ENCODE measurements at places on chromosomes 6 and 20.
A peak's percentile ranks its signal among the peaks of the same experiment; 100 is the strongest.

GRCh38 chr6:132675749-132676148, 16.8 kb upstream of the TAAR1 start:
- no peak for DNase-seq

DNA sequence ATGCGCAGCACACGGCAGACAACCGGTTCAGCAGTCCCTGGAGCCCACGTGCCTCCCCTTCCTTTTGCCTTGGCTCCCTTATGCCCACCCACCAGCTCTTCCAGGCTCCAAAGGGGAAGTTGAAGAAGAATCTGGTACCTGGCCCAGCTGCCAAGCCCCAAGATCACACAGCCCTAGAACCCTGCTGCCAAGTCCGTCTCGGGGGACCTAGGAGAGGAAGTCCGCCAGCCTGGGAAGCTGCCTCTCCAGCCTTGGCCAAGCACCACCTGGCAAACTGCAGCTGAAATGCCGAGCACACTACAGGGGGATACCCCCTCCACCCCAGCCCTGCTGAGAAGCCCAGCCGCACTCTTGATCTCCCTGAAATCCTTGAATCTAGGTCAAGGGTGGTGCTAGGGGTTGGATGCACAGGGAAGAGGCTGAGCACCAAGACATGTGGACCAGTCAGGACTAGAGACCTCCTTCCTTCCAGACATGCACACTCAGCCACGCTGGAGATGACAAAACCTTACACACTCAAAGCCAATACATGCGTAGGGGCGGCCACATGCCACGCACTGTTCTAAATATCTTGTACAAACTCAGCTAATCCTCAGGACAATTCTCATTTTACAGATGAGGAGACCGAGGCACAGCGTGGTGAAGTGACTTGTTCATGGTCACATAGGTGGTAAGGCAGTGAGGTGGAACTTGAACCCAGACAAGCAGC, 124.1 kb downstream of the PREX1 start:
- DNase-seq, result no peak

GRCh38 chr20:37539424-37539823, 11.7 kb upstream of the BLCAP start:
- no peak for DNase-seq

GRCh38 chr20:51740838-51741237, 27.4 kb downstream of the ATP9A start:
- DNase-seq, result no peak

- peak; percentile 32 for DNase-seq
Measured at GRCh38 chr6:18415671-18416340, 28.7 kb downstream of the RNF144B start.

- no peak for DNase-seq
Measured at GRCh38 chr20:47325242-47325641, 31.3 kb downstream of the ZMYND8 start.

DNA sequence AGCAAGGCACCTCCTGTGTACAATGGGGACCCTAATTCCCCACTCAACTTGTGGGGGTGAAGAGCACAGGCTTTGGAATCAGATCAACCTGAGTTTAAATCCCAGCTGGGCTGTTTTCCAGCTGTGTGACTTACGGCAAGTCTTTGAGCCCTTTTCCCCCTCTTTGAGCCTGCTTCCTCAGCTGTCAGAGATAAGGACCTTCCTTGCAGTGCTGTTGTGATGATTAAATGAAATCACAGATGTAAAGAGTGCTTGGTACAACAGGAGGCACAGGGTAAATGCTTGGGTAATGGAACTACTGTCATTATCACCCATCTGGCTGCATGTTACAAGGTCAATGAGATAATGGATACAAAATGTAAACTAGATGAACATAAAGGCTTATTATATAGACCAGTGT, 3.2 kb downstream of the SNX21 start:
- no peak for DNase-seq

DNA sequence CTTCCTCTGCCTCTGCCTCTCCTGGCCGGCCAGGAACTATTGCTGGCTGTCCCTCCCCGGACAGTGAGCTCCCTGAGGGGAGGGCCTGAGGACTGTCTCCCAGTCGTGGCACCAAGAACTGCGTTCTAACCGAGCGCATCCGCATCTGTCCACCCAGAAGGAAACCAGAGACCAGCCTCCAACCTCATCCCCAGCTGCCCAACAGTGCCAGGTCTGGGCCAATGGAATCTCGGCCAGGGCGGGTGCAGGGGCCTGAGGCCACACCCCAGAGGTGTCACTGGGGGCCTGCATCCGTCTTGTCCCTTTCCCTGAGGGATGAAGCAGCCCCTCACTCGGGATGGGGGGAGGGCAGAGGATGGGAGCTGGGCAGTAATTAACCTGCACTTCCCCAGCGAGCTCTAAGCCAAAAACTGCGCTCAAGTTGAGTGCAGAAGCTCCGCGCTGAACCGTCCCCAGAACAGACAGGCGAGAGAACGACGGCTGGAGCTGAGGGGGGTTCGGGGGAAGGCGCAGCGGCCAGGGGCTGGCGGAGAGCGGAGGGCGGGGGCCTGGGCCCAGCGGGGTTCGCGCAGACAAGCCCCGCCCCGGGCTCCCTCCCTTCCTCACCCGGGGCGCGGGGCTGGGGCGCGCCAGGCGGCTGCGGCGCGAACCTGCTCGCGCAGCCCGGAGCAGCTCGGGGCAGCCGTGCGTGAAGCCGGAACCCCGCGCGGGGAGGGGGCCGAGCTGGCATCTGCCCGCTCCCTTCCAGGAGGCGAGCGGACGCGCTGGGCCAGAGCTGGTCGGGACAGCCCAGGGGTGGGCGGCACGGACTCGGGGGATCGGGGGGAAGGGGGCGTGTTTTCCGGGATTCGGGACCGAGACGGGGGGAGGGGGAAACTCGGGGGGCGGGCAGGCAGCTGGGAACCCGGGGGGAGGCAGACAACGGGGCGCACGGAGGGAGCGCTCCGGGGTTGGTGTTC, 1.4 kb downstream of the TFEB start:
- peak; percentile 84 for DNase-seq

- peak; percentile 20 for DNase-seq
Measured at GRCh38 chr20:31806564-31807355, 12.4 kb upstream of the MYLK2 start.

- no peak for DNase-seq
Measured at GRCh38 chr6:33467091-33467490, 12.7 kb downstream of the ZBTB9 start.

DNA sequence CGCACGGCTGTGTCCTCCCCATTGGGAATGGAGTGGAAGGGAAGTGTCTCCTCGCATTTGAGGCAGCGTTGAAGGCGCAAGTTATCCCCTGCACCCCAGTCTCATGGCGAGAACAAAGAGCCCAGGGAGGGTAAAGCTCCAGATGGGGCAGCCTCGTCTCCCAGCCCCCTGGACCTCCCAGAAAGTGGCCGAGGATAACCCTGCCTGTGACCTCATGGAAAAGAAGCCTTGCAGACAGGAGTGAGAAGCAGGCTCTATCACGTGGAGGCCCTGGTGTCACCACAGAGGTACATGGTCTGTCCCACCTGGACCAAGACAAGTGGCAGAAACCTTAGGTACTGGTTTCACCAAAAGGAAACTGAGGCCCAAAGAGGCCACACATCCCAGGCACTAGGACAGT, 134.8 kb upstream of the RPS6KA2 start:
- no peak for DNase-seq

DNA sequence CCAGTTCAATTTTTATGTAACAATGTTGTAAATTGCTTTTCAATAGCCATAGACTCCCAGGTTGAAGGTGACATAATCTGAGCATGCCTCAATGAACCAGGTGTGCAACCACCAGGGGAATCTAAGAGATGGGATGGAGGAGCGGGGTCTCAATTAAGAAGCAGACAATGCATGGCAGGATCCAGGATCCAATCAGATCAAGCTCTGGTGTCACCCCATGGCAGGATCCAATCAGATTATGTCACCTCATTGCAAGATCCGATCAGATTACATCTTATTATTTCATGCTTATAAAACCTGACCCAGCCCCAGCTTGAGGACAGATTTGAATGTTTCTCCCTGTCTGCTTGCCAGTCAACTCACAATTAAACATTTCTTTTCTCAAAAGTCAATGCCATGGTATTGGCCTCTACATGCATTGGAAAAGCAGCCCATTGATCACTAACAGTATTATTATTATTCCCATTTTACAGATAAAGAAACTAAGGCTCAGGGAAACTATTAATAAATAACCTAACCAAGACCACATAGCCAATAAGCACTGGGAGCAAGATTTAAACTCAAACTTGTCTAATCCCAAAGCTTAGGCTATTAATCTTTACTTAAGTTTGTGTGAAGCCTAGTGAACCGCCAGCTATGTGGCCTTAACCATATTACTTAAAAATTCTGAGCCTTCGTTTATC, 14.3 kb upstream of the SIRT5 start:
- DNase-seq, result no peak

DNA sequence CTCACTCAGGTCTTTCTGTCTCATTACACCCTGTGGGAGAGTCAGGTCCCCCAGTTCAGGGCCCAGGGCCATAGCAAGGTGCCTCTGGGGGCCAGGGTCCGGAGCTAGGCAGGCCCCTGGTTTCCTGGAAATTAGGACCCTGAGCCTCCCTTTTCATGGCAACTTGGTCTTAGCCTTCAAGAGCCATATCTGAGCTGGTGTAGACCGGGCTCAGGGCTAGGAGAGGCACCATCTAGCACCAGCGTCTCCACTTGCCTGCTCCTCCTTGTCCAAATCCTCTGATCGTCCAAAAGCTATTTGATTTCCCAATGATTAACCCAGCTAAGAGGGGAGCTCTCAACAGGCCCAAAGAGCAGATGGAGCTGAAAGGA, 5.6 kb downstream of the MDFI start:
- no peak for DNase-seq

GRCh38 chr6:81633391-81633790, 119.1 kb downstream of the TENT5A start:
- DNase-seq, result no peak

DNA sequence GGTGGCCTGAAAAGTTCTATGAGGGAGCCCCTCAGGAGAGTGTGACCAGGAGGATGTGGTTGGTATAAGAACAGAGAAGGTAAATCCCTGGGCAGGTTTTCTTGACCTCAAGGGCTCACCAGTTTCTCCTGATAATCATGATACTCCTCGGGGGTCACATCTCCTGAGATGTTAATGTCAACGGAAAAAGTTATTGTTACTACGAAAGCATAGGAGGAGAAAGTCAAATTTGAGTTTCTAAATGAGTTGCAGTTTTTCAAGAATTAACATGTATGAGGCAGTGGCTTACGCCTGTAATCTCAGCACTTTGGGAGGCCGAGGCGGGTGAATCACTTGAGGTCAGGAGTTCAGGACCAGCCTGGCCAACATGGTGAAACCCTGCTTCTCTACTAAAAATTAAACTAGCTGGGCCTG, 23.4 kb downstream of the MGME1 start:
- DNase-seq, result no peak

- DNase-seq, result no peak
Measured at GRCh38 chr6:169858935-169859351, 107.5 kb downstream of the ERMARD start.

DNA sequence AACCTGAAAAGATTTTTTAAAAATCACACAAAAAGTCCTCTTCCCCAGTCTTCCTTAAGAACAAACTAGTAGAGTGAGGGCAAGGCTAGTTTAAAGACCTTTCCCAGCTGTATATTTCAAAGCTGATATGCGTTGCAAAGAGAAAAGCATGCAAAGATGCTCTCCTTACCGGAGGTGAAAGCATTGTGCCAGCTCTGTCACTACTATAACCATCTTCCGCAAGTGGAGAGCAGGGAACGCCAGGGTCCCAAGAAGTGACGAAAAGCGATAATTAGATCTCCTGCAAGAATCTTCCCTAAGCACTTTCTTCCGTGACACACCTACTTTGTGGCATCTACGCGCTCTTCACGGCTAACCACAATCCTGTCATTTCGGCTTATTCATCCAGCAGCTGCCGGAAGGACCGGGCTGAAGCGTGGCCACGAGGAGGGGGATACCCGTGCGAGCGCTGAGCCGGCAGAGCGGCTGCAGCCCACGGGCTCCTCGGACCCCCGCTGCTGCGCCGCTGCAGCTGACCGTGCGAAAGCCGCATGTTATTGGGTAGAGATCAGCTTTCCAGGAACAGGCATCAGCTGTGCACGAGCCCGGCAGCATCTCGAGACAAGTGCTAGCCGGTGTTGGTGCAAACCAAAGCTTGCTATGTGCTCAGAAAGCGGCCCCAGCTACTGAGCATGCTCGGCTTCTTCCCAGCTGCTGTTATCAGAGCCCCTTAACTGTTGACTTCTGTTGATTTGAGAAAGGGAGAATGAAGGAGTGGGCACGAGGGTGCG, 57.2 kb upstream of the ARHGAP18 start:
- peak; percentile 66 for DNase-seq

DNA sequence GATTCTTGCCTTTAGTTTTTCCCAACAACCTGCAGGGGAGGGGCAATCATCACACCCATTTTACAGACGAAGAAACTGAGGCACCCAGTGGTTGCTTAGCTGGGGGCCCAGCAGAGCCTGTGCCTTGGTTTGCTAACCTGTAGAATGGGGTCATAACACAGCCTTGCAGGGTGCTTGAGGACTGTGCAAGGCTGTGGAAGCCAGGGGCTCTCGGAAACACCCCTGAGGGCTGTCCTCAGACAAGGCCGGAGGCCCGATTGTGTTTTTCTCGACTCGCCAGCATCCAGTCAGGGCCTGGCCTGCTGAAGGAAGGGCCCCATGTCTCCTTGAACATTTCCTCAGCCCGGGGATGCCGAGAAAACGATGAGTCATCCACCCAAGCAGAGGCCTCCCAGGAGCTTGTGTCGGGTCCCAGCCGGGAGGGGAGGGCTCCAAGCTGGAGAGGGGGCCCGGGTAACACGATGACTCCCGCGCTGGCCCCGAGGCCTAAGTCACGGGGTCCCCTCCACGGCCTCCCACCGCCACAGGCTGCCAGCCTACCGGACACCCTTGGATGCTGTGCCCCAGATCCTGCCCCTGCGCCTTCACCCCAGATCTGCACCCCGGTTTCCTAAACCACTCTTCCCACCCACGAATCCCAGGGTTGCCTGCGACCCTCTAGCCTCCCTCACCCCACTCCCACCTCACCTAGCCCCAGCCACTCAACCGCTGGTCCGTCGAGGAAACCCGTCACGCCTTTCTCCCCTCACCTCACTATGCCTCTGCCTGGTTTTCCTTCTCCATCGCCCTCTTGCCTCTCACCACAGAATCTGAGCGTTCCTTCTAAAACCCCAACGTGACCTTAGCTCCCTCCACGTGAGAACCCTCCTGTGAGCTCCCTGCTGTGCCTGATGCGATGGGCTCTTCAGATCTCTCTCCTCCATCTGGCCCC, 10.6 kb downstream of the NOL4L start:
- peak; percentile 87 for DNase-seq

DNA sequence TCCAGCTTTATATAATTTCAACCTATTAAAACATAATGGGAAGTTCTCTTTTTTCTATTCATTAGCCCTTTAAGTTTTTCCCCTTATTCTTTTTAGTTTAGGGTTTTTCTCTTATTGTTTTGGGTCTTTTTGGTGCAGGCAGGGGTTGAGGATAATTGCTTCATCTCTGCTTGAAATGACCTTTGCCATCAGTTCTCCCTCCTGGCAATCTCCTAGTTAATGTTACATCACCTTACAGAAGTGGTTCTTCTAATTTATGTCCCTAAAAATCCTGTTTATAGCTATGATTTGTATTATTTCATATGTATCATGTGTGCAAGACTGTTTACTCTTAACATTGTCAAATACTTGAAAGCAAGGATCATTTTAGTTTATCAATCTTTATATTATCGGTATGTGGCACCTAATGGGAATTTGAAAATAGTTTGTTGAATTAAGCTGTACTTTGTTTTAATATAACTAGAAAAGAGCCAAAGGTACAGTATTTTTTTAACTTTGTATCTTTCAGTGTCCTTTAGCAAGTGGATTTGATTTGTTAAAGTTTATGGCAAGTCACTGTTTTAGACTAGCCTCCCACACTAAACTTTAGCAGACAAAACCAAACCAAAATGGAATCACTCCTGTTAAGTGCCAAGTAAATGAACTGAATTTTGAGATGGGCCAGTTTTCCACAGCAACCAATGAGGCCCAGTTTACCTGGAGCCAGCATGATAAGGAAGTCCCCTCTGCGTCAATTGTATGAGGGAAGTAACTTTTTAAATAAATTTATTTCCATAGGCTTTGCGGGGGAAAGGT, 26.6 kb upstream of the RUNX2 start:
- DNase-seq, result no peak
